ENCODE measurements at places on chromosomes 16 and 17. TPM values are rescaled to one million over a fixed set of nuclear protein-coding genes. Genes with fewer than 3 reads are reported as not detected.

GRCh38 chr16:2152695-2153506, 2.7 kb upstream of the TRAF7 start:
- peak; percentile 68 for DNase-seq

GRCh38 chr16:50267651-50268050, 1.3 kb downstream of the ADCY7 start:
- DNase-seq, result peak; percentile 16

DNA sequence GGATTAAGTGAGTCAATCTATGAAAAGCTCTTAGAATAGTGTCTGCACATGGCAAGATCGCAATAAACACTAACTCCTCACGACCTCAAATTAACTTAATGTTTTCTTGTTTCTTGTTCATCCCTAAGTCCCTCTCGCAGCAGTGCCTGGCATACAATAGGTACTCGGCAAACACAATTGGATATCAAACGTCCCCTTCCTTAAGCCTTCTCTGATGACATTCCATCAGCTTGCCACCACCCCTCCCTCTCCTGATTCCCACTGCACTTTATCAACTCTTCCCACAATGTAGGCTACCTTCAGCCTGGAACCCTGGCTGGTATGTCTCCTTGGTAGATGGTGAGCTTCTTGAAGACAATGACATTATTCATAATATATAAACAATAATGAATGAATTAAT, 33.3 kb downstream of the CCDC42 start:
- no peak for DNase-seq

- DNase-seq, result peak; percentile 77
Observed at GRCh38 chr16:20849589-20850390, 43.5 kb downstream of the REXO5 start.

- peak; percentile 94 for DNase-seq
Observed at GRCh38 chr17:75077496-75078283, 10.1 kb upstream of the SLC16A5 start.

DNA sequence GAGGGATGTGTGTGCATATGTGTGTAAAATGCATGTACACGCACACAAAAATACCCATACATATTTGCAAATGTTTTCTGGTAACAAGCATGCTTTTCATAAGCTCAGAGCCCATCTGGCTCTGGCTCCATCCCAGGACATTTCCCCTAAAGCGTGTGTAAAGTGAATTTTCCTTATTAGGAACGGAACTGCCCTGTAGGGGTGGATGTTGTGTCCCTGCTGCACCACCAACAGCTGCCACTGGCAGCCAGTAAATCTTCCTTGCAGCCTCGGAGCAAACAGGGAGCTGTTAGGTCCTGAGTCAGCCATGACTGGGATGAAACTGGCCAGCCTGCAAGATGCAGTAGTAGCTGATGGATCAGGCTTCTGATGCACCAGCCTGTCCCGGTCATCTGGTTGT, 393.5 kb downstream of the UTP18 start:
- no peak for DNase-seq

DNA sequence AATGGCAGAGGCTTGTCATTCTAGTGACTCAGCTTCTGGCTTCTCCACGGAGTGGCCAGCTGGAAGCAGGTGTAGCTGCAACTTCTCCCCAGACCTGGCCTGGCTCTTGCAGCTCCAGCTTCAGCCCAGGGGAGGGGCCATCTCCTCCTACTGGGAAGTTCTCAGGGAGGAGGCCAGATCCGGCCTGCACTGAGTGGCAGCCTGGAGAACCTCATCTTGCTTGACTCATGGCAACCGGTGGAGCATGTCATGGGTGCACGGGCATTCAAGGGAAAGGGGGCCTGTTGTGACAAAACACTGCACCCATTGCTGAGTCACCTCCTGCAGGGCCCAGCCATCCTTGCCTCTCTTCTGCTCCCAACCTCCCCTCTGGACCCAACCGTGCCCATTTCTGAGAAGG, 273.9 kb upstream of the MAF start:
- peak; percentile 73 for DNase-seq

DNA sequence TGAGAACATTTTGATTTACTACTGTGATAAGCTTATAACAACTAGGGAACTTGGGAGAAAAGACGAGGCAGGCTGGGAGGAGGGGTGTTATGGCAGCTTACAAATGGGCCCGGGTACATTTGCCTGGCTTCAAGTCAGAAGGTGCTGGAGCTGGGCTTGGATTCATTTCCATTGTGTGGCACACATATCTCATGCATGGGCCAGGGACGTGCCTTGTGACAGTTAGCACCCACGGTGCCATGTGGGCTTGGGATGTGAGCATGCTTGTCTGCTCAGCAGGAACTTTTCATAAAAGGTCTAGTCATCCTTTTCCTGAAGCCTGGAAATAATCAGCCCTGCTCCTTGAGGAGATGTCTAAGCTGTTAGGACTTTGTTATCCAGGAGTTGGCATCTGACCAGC, 572.2 kb downstream of the CDH13 start:
- no peak for DNase-seq

- no peak for DNase-seq
Observed at GRCh38 chr16:53224951-53225533, 170.3 kb downstream of the CHD9 start.

GRCh38 chr16:49465661-49466528, 92.3 kb downstream of the C16orf78 start:
- no peak for DNase-seq

DNA sequence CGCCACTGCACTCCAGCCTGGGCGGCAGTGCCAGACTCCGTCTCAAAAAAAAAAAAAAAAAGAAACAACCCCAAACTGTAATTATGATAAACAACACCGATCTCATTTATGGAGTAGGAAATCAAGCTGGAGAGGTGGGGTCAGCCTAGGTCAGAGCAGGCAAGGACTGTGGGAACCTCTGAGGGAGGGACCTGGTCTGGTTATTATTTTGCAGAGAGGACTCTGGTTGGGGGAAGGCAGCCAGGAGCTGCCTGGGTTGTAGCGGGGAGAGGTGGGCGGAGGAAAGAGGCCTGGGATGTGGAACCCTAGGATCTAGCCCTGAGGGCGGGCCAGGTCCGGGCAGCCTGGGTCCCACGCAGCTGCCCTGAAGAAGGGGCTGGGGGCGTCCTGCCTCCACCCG, 10.9 kb upstream of the HS3ST6 start:
- DNase-seq, result no peak

- DNase-seq, result no peak
Observed at GRCh38 chr17:64783031-64783461, 120.9 kb upstream of the SMURF2 start.

- DNase-seq, result no peak
Observed at GRCh38 chr17:15947976-15948752, 3.2 kb downstream of the ADORA2B start.

GRCh38 chr17:44197980-44198720, 1.5 kb downstream of the ATXN7L3 start:
- no peak for DNase-seq

DNA sequence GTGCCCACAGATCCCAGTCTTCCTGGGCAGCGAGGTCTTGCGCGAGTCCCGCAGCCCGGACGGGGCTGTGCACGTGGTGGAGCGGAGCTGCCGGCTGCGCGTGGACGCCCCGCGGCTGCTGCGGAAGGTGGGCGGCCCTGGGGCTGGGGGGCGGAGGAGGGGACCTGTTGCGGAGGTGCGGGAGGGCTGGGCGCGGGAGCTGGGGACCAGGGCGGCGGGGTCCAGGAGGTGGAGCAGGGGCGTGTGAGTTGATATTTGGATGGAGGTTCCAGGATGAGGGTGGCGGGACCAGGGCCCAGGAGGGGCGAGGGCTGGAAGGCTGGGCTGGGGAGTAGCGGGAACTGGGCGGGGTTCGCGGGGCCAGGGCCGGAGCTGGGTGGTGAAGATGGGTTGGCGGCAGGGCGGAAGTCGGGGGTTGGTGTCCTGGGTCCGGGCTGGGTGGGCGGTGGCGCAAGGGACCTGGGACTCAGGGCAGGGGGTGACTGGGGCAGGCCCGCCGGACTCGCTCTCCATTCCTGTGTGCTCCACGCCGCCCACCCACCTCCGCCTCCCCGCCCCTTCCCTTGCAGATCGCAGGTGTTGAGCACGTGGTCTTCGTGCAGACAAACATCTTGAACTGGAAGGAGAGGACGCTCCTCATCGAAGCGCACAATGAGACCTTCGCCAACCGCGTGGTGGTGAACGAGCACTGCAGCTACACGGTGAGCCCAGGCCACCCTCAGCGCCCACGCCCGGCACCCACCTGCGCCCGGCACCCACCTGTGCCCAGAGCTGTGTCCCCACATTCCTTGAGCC, 29.6 kb downstream of the SEC14L5 start:
- DNase-seq, result no peak

DNA sequence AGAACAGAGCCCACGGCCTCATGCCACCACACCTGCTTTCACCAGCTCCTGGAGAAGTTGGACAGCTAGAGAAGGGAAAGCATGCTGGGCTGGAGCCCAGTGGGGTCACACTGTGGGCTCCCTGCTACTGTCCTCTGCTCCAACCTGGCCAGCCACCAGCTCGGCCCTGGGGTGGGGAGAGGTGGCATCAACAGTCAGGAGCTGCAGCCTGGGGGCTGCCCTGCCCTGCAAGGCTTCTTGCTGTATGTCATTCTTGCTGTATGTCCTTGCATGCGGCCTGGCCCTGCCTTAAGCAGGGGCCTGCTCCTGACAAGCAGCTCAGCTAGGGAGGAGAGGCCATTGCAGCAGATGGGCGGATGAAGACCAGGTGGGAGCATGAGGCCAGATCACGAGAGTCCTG, 50.7 kb upstream of the CCL2 start:
- no peak for DNase-seq

DNA sequence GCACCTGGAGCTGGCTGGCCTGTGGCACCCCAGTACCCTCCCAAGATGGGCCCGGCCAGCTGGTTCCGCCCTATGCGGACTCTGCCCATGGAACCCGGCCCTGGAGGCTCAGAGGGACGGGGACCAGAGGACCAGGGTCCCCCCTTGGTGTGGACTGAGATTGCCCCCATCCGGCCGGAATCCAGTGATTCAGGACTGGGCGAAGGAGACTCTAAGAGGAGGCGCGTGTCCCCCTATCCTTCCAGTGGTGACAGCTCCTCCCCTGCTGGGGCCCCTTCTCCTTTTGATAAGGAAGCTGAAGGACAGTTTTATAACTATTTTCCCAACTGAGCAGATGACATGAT, 12.0 kb downstream of the TBX21 start:
- DNase-seq, result no peak

DNA sequence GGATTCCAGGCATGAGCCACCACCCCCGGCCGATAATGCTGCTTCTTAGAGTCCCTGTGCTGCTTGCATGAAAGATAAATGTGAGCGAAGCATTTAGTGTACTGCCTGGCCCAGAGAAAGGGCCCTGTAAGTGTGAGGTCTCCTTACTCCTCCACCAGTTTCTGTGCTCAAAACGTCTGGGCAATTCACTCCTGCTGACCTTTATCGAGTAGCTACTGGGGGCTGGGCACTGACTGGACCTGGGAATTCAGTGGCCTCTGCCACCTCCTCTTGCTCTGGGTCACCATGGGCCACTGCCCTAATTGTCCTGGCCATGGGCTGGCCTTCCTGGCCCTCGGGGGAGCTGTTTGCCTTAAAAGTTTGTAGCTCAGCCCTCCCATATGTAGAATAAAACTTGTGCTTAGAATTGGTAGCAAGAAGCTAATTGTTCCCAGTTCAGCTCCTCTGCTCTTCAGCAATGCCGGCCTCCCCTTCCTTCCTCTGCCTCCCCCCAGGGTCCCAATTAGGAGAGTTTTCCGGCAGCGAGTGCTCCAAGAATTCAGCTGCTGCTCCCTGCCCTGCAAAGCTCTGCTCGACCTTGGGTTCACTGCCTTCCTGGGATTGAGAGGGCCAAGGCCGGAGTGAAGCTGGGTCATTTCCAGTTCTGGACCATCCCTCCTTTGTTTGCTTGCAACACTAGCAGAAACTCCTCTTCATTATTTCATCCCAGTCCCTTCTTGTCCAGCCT, 98.9 kb upstream of the CDC42EP4 start:
- DNase-seq, result peak; percentile 48

The TEDC2 gene
- total RNA-seq, result 1.8 TPM

The KRTAP4-6 gene
- total RNA-seq, result not detected

The SALL1 gene
- total RNA-seq, result 7.5 TPM

The RHBDF2 gene
- total RNA-seq, result 13.5 TPM

The RHBDL3 gene
- 19.6 TPM for total RNA-seq

The KCNG4 gene
- total RNA-seq, result not detected

The TMEM100 gene
- 34.5 TPM for total RNA-seq

The C17orf107 gene
- total RNA-seq, result 3.3 TPM

The KRT24 gene
- total RNA-seq, result not detected

The DEXI gene
- total RNA-seq, result 102 TPM

The C17orf67 gene
- total RNA-seq, result 0.95 TPM

The ARL5C gene
- not detected for total RNA-seq

The ZNF764 gene
- 12.5 TPM for total RNA-seq

The NXN gene
- total RNA-seq, result 21.8 TPM

The PMP22 gene
- total RNA-seq, result 137 TPM

Data from right cardiac atrium (tissue), 5 donors.